ENCODE measurements at places on chromosomes 5 and 9.

DNA sequence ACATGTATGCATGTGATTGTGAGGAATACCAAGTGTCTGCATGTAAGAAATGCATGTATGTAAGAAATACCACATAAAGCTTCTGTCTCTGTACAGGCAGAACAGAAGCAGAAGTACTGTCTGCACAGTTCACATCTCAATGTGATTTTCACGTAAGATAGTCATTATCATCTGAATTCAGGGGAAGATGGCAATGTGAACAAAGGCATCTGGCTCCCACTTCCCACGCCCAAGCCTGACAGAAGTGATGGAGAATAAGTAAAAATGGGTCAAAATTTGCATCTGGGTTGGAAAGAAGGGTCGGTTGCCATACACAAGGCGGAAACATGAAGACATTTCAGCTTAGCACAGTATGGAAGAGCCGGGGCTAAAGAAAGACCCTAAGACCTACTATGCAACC, 71.7 kb downstream of the SUSD1 start:
- no peak for DNase-seq
- H3K36me3 ChIP-seq = no peaks in the 10 kb centered on the region
- H3K27me3 ChIP-seq = no peaks in the 10 kb centered on the region
- no peak overlapping the region for H3K4me3 ChIP-seq

GRCh38 chr9:81969971-81970370, 18.6 kb upstream of the SPATA31D1 start:
- no peak overlapping the region for H3K4me3 ChIP-seq
- no peaks in the 10 kb centered on the region for H3K27me3 ChIP-seq
- no peak overlapping the region for H3K27ac ChIP-seq
- H3K36me3 ChIP-seq = no peaks in the 10 kb centered on the region
- H3K4me1 ChIP-seq = no peaks in the 10 kb centered on the region
- no peak for DNase-seq

GRCh38 chr5:74431290-74431669, 209.2 kb downstream of the ENC1 start:
- no peak overlapping the region for H3K4me3 ChIP-seq
- no peak overlapping the region for H3K27ac ChIP-seq
- peaks cover 9% of the 10 kb centered on the region for H3K4me1 ChIP-seq
- DNase-seq = no peak
- no peaks in the 10 kb centered on the region for H3K36me3 ChIP-seq

DNA sequence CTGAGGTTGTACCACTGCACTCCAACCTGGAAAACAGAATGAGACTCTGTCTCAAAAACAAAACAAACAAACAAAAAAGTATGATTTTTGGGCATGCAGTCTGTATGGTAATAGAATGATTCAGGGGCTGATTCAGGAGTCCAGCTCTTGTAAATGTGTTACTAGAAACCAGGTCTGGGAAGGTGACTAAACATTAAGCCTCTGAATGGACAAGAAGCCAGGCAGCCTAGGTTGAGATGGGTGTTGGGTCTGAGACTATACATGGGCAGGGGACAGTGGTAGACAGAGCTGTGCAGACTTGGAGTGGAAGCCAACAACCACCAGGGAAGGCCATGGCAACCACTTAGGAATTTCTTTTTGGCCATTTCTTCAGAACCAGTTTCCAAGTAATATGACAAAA, 64.9 kb upstream of the TLE1 start:
- H3K27ac ChIP-seq = no peak overlapping the region
- no peak overlapping the region for H3K4me3 ChIP-seq
- no peaks in the 10 kb centered on the region for H3K4me1 ChIP-seq
- no peaks in the 10 kb centered on the region for H3K36me3 ChIP-seq

DNA sequence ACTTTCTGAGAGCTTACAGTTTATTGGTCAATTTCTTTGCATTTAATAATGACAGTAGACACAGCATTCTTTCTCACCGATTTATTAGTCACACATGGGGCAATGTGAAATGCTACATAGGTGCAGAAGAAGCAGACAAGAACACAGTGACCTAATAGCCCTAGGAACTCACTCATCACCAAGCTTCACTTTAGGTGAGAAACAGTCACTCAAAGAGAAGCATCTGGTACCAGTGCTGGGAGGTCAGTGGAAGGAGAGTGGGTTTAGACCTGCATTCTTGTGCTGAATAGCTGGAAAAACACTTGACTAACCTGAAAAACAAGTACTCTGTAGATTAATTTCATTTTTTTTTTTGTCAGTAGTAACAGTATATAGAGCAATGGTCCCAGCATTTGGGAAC, 179.6 kb downstream of the GRIA1 start:
- H3K27ac ChIP-seq = no peak overlapping the region
- DNase-seq = no peak
- H3K27me3 ChIP-seq = no peaks in the 10 kb centered on the region
- no peaks in the 10 kb centered on the region for H3K4me1 ChIP-seq
- no peak overlapping the region for H3K4me3 ChIP-seq

- no peaks in the 10 kb centered on the region for H3K27me3 ChIP-seq
- H3K4me3 ChIP-seq = no peak overlapping the region
- H3K4me1 ChIP-seq = no peaks in the 10 kb centered on the region
- DNase-seq = no peak
- no peak overlapping the region for H3K27ac ChIP-seq
- H3K36me3 ChIP-seq = no peaks in the 10 kb centered on the region
Measured at GRCh38 chr9:120259100-120259499, 320.9 kb downstream of the CDK5RAP2 start.

GRCh38 chr5:65907135-65907534, 19.2 kb upstream of the ERBIN start:
- H3K27ac ChIP-seq = no peak overlapping the region
- no peak overlapping the region for H3K4me3 ChIP-seq
- no peaks in the 10 kb centered on the region for H3K27me3 ChIP-seq
- H3K4me1 ChIP-seq = no peaks in the 10 kb centered on the region
- no peak for DNase-seq
- no peaks in the 10 kb centered on the region for H3K36me3 ChIP-seq

DNA sequence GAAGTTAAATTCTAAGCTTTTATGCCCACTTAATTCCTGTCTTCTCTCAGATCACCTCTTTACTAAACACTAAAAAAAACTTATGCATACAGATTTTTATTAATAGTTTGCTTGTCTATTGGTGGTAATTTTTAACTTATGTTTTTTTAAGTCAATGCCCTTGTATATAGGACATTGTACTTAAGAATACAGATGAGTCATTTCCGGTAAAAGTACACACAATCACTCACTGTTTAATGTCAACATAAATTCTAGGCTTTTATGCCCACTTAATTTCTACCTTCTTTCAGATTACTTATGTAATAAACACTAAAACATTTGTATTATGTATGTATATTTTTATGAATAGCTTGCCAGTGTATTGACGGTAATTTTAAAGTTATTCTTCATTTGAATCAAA, 872.8 kb upstream of the CDH9 start:
- no peak overlapping the region for H3K4me3 ChIP-seq
- H3K36me3 ChIP-seq = no peaks in the 10 kb centered on the region
- no peak overlapping the region for H3K27ac ChIP-seq
- H3K27me3 ChIP-seq = no peaks in the 10 kb centered on the region
- H3K4me1 ChIP-seq = no peaks in the 10 kb centered on the region

- H3K27ac ChIP-seq = no peak overlapping the region
- no peak for DNase-seq
- no peaks in the 10 kb centered on the region for H3K27me3 ChIP-seq
- H3K4me3 ChIP-seq = no peak overlapping the region
Measured at GRCh38 chr5:135246923-135247795, 151.9 kb downstream of the MACROH2A1 start.

DNA sequence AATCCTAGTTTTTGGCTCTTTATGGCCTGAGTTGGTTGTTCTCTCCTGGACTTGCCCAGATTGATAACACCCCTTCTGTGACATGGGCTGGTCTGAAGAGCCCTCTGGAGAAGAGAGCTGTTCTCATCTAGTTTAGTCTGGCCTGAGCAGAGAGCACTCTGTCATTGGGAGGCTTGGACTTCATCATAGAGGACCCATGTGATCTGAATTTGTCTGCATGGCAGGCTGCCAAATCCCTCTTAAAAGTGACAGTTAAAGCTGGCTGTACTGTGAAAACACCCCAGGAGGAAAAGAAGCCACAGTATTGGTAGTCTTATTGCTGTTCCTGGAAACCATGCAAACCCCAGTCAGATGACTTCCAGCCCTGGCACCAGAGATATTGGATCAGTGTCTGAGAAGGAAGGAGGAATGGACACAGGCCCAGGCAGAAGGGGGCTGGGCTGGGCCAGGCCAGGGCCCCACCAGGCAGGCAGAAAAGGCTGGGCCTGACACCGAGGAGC, 3.7 kb upstream of the WDR31 start:
- no peaks in the 10 kb centered on the region for H3K36me3 ChIP-seq
- no peak overlapping the region for H3K4me3 ChIP-seq
- DNase-seq = peak; percentile 41

- H3K27ac ChIP-seq = no peak overlapping the region
- no peaks in the 10 kb centered on the region for H3K4me1 ChIP-seq
- no peak for DNase-seq
Measured at GRCh38 chr9:36794461-36794860, 221.8 kb downstream of the MELK start.

DNA sequence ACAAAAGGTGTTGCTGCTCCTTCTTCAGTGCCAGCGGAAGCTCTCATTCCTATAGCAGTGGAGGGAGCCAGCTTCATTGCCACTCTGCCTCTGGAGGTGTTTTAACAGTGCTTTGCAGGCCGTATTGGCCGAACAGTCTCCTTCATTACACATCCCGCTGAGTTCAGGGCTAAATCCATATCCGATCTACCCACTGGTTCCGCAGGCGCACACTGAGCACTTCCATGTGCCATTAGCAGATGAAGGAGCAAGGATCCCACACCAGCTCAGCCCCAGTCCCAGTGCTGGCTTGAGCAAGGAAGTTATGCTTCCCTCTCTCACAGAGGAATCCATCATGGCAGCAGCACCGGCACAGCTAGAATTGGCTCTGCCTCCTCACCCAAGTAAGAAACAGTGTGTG, 121.2 kb upstream of the IRX2 start:
- no peak for DNase-seq
- no peak overlapping the region for H3K4me3 ChIP-seq
- H3K36me3 ChIP-seq = no peaks in the 10 kb centered on the region
- no peak overlapping the region for H3K27ac ChIP-seq
- no peaks in the 10 kb centered on the region for H3K4me1 ChIP-seq

GRCh38 chr5:75694781-75695180, 22.5 kb downstream of the POC5 start:
- no peak overlapping the region for H3K27ac ChIP-seq
- no peaks in the 10 kb centered on the region for H3K27me3 ChIP-seq
- H3K36me3 ChIP-seq = peaks cover 9% of the 10 kb centered on the region
- DNase-seq = no peak

DNA sequence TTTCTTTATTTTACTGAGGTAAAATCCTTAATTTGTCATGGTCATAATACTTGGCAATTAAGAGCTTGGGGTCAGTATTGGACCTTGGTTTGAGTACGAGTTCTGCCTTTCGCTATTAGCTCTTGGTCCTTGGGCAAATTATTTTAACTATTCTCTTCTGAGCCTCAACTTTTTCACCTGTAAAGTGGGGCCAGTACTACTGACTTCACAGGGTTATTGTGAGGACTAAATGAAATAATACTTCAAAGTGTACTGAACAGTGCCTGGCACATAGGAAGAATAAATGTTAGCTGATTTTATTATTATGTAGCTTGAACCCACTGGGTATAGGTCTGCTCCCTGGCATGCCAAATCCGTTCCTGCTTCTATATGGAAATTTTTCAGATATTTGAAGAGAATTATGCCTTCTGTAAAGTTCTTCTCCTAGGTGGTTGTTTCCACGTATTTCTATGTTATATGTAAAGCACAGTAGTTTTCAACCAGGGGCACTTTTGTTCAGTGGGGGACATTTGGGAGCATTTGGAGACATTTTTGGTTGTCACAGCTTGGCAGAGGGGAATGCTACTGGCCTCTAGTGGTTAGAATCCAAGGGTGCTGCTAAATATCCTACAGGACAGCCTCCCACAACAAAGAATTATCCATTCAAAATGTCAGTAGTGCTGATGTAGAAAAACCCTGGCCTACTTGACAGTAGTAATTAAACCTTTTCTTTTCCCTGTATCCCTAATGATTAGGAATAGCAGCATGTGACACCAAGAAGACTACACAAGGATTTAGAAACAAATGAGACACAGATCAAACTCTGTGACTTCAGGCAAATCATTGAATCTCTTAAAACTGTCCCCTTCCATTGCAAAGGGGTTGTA, 4.5 kb downstream of the RCL1 start:
- H3K27me3 ChIP-seq = no peaks in the 10 kb centered on the region
- H3K27ac ChIP-seq = no peak overlapping the region
- H3K36me3 ChIP-seq = no peaks in the 10 kb centered on the region
- H3K4me1 ChIP-seq = 0 out of 2 replicates have a peak, but pooled peaks cover 15% of the 10 kb centered on the region

- H3K4me3 ChIP-seq = no peak overlapping the region
- H3K27ac ChIP-seq = no peak overlapping the region
- DNase-seq = no peak
- H3K27me3 ChIP-seq = no peaks in the 10 kb centered on the region
Measured at GRCh38 chr9:116468369-116468768, 218.7 kb upstream of the TRIM32 start.

DNA sequence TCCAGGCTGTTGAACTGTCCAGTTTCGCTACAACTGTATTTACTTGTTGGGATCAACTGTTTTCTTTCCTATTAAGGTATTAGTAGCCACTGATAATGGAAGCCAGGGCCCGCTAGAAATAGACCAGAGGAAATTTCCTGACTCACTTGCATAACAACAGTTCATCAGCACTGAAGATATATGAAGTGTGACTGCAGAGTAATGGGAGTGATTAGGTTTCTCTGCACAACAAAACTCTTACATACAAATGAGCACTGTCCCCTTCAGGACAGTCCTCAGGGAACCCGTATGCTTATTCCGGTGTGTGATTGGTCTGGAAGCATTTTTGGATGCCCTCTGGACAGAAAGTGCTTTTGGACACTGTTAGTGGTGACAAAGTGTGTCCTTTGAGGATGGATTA, 55.3 kb downstream of the LIX1 start:
- no peaks in the 10 kb centered on the region for H3K27me3 ChIP-seq
- H3K4me1 ChIP-seq = no peaks in the 10 kb centered on the region
- no peak overlapping the region for H3K27ac ChIP-seq
- no peak for DNase-seq

- no peaks in the 10 kb centered on the region for H3K27me3 ChIP-seq
- H3K4me3 ChIP-seq = peak overlapping the region; percentile 90
- peaks cover 2% of the 10 kb centered on the region for H3K36me3 ChIP-seq
- peak; percentile 86 for DNase-seq
- peaks cover 34% of the 10 kb centered on the region for H3K4me1 ChIP-seq
Measured at GRCh38 chr5:18745042-18745987, 1111.1 kb downstream of the TAF11L14 start.

DNA sequence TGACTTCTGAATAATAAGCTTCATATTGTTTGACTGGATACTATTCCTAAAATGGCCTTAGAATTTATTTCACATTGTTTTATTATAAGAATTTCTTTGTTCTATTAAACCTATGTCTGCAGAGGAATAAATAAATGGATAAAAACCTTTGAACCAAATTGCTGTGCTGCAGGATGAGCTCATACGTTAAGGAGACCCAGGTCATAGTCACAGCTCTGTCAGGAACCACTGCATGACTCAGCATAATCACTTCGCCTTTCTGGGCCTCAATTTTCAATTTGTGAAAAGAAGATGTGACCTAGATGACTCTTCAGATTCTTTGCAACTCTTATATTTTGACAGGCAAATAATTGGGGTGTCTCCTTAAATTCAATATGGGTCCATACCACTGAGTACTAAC, 36.7 kb upstream of the HMHB1 start:
- H3K27me3 ChIP-seq = no peaks in the 10 kb centered on the region
- no peaks in the 10 kb centered on the region for H3K4me1 ChIP-seq
- H3K4me3 ChIP-seq = no peak overlapping the region
- no peak overlapping the region for H3K27ac ChIP-seq
- no peaks in the 10 kb centered on the region for H3K36me3 ChIP-seq

GRCh38 chr5:5638211-5638610, 215.7 kb downstream of the ICE1 start:
- H3K4me3 ChIP-seq = no peak overlapping the region
- no peaks in the 10 kb centered on the region for H3K27me3 ChIP-seq
- DNase-seq = no peak
- H3K36me3 ChIP-seq = no peaks in the 10 kb centered on the region
